ENCODE measurements at places on chromosomes 5 and 9. TPM values are rescaled to one million over a fixed set of nuclear protein-coding genes. Genes with fewer than 3 reads are reported as not detected.

Gene LPAR1
- total RNA-seq: 79.3 TPM

Gene MOB3B
- total RNA-seq: 13.1 TPM

Gene ZNF608
- 58.7 TPM for total RNA-seq

Gene WNK2
- total RNA-seq: 9.1 TPM

DNA sequence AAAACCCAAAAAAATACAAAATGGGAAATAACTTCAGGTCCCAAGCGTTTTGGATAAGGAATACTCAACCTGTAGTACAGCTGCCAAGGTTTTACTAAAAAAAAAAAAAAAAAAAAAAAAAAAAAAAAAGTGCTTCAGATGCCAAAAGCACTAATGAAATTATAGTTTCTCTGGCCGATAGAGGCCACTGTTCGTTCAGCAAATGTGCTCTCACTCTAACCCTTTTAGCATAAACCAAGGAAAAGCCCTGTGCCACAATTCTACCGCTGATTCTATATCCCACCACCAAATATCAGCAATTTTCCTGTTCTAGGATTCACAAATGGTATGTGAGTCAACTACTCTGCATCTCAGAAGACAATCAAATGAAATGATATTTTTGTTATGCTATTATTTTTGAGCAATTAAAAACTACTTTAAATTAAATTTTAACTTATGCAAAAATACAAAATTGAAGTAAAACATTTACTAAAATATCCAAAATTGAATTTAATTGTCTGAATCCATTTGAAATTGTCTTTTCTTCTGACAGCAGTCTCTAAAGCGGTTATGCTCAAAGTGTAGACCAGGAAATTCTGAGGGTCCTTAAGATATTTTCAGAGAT lies 79.8 kb downstream of the RICTOR start:
- H3K36me3 ChIP-seq: no peaks in the 10 kb centered on the region
- DNase-seq: no peak
- H3K4me3 ChIP-seq: no peak overlapping the region
- H3K4me1 ChIP-seq: no peaks in the 10 kb centered on the region
- H3K27ac ChIP-seq: no peak overlapping the region

DNA sequence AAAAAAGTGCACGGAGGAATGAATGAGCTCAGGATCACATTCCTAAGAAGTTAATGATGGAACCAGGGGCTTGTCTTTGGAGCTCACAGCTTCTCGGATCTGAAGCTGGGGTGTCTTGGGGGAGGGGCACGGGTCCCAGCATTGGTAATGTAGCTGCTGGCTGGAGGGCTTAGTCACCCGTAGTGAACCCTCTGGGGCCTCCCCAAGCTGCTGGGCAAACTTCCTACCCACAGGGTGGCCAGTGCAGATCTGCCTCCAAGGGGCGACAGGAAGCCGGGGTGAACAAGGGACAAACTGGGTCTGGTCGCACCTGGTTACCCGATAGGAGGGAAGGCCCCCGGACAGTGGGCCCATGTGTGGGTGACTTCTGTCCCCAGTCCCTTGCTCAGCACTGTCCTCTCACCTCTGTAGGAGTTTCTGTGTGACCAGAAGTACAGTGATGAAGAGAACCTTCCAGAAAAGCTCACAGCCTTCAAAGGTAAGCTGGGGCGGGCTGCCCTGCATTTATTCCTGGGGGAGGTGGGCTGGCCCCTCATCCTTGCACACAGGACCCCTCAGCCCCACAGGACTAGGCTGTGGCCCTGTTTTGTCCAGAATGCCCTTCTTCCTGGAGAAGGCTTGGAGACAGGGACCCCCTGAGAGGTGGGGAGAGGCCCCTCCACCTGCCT lies 14.1 kb upstream of the NUP214 start:
- no peak overlapping the region for H3K4me3 ChIP-seq
- H3K27me3 ChIP-seq: no peaks in the 10 kb centered on the region
- peak overlapping the region; percentile 61 for H3K27ac ChIP-seq
- H3K36me3 ChIP-seq: no peaks in the 10 kb centered on the region

DNA sequence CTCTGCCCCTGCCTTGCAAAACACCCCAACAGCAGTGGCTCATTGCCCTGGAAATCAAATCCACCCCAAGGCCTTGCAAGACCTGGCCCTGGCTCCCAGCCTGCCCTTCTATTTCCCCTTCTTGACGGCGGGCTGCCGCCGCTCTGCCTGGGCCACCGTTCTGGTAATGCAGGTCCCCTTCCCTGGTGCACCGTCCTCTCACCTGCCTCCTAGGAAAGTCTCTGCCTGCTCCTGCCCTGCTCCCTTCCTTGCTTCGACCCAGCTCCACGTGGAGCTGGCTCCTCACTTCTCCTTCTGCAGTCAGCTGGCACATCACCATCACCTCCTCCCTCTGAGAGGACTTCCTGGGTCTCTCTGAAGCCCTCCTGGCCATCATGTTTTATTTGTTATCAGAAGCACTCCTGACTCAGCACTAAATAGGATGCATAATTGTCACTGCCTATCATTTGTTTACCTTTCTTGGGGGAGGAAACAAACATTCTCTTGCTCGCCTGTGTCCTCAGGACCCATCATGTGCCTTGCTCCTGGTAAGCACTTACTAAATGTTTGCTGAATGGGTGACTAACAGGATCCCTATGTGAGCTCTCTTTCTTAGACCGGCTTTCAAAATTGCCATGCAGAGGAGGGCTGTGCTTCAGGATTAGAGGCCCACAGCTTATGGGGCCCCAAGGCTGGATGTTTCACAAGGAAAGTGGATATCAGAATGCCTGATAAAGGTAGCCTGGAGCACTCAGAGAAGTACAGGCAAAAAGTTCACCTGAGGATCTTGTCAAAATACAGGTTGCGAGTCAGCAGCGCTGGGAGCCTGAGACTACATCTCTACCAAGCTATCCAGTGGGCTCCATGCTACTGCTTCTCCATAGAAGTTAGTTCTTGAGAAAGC lies 19.6 kb upstream of the C5orf47 start:
- DNase-seq: no peak
- no peaks in the 10 kb centered on the region for H3K36me3 ChIP-seq
- H3K27ac ChIP-seq: peak overlapping the region; percentile 44

DNA sequence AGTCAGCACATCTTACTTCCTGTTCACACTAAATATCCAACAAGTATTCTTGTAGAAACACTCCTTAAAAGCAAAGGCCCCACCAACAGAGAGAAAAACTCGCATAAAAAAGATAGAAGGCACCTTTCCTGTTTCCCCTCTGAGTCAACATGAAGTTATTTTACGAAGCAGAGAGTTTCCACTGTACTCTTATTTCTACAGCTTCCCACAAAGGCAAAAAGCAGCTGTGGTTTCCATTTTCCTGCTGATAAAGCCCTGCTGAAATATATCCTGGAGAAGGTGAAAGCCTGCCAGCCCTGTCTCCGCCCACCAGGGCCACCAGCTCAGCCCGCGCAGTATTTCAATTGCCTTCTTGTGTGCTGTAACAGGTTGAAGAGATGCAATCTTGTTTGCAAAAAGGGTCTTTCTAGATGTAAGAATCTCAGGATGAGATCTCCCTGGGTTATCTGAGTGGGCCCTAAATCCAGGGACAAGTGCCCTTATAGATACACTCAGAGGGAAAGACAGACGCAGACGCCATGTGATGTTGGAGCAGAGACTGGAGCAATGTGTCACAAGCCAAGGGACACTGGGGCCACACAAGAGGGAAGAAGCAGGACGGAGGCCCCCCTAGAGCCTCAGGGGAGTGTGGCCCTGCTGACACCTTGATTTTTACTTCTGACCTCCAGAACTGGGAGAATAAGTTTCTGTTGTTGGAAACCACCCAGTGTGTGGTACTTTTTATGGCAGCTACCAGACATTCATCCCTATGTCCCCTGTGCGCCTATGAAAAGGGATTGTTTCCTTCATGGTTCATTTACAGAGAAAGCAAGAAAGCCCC lies 19.9 kb downstream of the SEMA4D start:
- H3K27ac ChIP-seq: no peak overlapping the region
- no peaks in the 10 kb centered on the region for H3K27me3 ChIP-seq
- no peaks in the 10 kb centered on the region for H3K36me3 ChIP-seq

DNA sequence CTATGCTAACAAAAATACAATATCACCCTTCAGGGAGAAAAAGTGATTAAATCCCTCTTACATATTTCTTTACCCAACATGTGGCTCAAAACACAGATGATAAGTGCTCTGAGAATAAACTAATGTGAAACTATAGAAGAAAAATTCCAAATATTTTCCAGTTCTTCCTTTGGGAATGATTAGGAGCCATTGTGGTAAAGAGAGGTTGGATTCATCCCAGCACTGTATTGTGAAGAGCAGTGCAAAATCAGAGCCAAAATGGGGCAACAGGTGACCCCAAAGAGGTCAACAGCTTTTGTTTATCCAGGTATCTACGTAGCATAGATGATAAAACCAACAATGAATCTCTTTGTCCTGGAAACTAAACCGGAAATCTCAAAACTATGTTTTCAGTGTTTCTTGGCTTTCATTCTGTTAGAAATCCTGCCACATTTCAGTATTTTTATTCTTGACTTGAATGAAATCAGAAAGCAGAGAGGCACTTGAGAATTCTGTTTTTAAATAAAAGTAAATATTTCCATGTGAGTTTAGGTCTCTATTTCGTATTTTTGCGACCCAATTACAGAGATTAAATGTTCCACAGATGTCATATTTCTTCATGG lies 120.4 kb upstream of the FST start:
- DNase-seq: no peak
- H3K4me3 ChIP-seq: no peak overlapping the region
- H3K27ac ChIP-seq: no peak overlapping the region

- no peaks in the 10 kb centered on the region for H3K27me3 ChIP-seq
- no peak overlapping the region for H3K27ac ChIP-seq
- DNase-seq: no peak
- no peaks in the 10 kb centered on the region for H3K36me3 ChIP-seq
Observed at GRCh38 chr5:133895979-133896845, 72.2 kb downstream of the C5orf15 start.

DNA sequence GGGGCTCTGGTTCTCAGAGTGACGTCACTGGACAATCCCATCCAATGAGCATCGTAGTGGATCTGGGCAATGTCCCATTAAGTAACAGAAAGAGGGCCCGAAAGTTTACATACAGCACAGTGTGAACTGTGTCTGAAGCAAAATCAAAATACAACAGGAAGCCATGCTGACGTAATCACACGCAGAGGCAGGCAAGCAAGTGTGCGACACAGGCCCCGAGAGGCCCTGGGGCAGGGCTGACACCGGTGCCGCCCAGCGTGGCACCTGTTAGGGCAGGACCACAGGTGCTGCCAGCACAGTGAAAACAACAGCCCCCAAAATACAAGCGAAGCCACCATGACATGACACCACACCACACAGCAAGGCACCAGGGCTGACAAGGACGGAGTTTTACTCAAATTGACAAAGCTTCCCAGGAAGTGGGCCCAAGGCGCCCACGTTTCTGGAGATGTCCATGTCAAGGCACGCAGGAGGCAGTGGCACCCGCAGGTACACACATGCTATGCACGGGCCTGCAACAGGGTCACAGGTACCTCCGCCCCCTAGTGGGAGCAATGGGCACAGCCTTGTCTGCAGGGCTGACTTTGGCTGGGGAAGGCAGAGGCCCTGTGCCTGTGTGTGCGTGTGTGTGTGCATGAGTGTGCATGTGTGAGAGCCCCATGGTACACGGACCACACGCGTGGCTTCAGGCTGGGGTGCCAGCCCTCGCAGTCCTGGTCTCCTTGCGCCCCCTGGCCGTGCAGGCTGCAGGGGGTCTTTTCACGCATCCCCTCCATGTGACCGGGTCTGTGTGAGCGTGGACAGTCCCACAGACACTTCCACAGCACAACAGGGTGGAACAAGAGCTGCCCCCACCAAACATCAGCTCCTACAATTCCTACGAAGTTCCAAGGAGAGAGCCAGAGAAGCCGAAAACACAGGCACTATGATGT lies 19.6 kb downstream of the QSOX2 start:
- H3K27me3 ChIP-seq: no peaks in the 10 kb centered on the region
- H3K36me3 ChIP-seq: no peaks in the 10 kb centered on the region
- peak; percentile 32 for DNase-seq
- no peak overlapping the region for H3K27ac ChIP-seq

- DNase-seq: peak; percentile 86
- no peaks in the 10 kb centered on the region for H3K27me3 ChIP-seq
- no peaks in the 10 kb centered on the region for H3K36me3 ChIP-seq
Observed at GRCh38 chr5:132260714-132261551, 3.4 kb downstream of the PDLIM4 start.

- H3K4me1 ChIP-seq: no peaks in the 10 kb centered on the region
- no peak for DNase-seq
- H3K27me3 ChIP-seq: no peaks in the 10 kb centered on the region
Observed at GRCh38 chr5:62168506-62169281, 137.3 kb upstream of the KIF2A start.

GRCh38 chr9:97981846-97982682 lies 1.1 kb upstream of the ANP32B start:
- peak overlapping the region; percentile 99 for H3K4me3 ChIP-seq
- DNase-seq: no peak
- H3K36me3 ChIP-seq: no peaks in the 10 kb centered on the region
- no peaks in the 10 kb centered on the region for H3K27me3 ChIP-seq

- H3K27me3 ChIP-seq: no peaks in the 10 kb centered on the region
- no peak for DNase-seq
- H3K36me3 ChIP-seq: no peaks in the 10 kb centered on the region
- no peak overlapping the region for H3K4me3 ChIP-seq
- H3K4me1 ChIP-seq: no peaks in the 10 kb centered on the region
Observed at GRCh38 chr5:116273448-116274242, 188.8 kb downstream of the COMMD10 start.

- H3K4me1 ChIP-seq: peaks cover 8% of the 10 kb centered on the region
- no peak for DNase-seq
- no peaks in the 10 kb centered on the region for H3K27me3 ChIP-seq
- no peaks in the 10 kb centered on the region for H3K36me3 ChIP-seq
Observed at GRCh38 chr5:138953387-138954256, 78.5 kb upstream of the LRRTM2 start.

GRCh38 chr5:170745481-170746071 lies 37.9 kb upstream of the GABRP start:
- H3K27ac ChIP-seq: peak overlapping the region; percentile 84
- DNase-seq: no peak
- peaks cover 6% of the 10 kb centered on the region for H3K4me1 ChIP-seq
- H3K4me3 ChIP-seq: peak overlapping the region; percentile 22

- no peak overlapping the region for H3K27ac ChIP-seq
- H3K27me3 ChIP-seq: no peaks in the 10 kb centered on the region
- H3K36me3 ChIP-seq: peaks cover 4% of the 10 kb centered on the region
- peak overlapping the region; percentile 36 for H3K4me3 ChIP-seq
Observed at GRCh38 chr5:136191304-136192014, 1.5 kb downstream of the SMIM32 start.

GRCh38 chr5:92687821-92688722 lies 892.9 kb downstream of the NR2F1-AS1 start:
- DNase-seq: no peak
- H3K27ac ChIP-seq: no peak overlapping the region
- H3K27me3 ChIP-seq: no peaks in the 10 kb centered on the region
- no peaks in the 10 kb centered on the region for H3K4me1 ChIP-seq

DNA sequence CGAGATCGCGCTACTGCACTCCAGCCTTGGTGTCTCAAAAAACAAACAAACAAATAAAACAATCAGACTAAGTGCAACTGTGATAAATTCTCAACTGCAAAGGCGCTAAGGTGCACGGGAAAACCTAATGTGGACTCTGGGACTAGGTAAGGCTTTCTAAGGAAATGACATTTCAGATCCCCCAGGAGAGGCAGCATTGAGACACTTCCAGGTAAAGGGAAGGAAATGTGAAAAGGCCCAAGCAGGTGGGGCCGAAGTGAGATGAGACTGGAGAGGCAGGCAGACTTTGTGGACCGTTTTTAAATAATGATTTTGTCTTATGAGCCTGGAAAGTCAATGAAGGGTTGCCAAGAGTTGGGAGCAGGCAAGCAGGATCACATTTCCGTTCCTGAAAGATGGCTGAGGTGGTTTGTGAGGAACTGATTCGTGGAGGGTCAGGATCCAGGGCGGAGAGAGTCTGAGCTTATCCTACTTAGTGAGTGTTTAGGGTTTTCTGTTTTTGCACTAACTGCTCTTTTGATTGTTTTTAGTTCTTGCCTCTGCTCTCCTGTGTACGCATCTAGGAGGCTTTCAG lies 2.0 kb upstream of the APBA1 start:
- H3K4me3 ChIP-seq: no peak overlapping the region
- H3K4me1 ChIP-seq: no peaks in the 10 kb centered on the region
- no peak for DNase-seq
- H3K36me3 ChIP-seq: no peaks in the 10 kb centered on the region
